HEK293T (cell line): ENCODE measurements at places on chromosomes 16 and 17.

GRCh38 chr16:89026121-89026612 is 49.2 kb upstream of the CBFA2T3 start:
- DNase-seq, result no peak

DNA sequence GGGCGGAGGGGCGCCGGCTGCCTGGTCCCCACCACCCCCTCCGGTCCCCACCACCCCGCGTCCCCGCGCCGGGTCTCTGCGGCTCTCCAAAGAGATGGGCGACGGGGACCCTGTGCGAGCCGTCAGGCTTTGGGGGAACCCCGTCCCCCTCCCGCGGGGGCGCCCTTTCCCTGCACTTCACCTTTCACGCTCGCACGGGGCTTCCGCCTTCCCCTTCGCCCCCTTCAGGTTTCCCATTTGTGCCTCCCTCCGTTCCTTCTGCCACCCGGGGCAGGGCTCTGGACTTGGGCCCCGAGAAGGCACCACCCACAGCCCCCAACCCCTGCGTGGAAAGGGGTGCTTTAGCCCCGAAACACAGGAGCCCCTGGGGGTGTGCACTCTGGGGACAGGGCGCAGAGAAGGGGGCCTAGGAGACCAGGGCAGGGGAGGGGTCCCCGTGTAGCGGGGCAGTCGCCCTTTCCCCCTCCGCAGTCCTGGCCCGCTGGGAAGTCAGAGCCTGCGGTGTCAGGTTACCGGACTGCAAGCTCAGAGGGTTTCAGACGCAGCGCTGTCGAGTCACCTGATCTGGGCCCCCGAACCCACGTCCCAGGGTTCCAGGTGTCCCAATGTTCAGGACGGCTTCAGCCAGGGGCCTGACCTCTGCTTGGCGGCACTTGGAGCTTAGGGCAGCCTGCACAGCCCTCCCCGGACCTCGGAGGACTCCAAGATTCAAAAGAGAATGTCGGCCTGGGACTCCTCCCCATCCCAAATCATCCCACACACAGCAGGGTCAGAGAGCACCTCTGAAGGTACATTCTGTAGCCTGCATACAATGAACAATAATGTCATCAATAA is 6.7 kb upstream of the CCDC92B start:
- peak; percentile 54 for DNase-seq

GRCh38 chr17:67606471-67606870 is 111.3 kb upstream of the NOL11 start:
- DNase-seq, result no peak

GRCh38 chr16:87757841-87758426 is 7.9 kb downstream of the KLHDC4 start:
- DNase-seq, result no peak

DNA sequence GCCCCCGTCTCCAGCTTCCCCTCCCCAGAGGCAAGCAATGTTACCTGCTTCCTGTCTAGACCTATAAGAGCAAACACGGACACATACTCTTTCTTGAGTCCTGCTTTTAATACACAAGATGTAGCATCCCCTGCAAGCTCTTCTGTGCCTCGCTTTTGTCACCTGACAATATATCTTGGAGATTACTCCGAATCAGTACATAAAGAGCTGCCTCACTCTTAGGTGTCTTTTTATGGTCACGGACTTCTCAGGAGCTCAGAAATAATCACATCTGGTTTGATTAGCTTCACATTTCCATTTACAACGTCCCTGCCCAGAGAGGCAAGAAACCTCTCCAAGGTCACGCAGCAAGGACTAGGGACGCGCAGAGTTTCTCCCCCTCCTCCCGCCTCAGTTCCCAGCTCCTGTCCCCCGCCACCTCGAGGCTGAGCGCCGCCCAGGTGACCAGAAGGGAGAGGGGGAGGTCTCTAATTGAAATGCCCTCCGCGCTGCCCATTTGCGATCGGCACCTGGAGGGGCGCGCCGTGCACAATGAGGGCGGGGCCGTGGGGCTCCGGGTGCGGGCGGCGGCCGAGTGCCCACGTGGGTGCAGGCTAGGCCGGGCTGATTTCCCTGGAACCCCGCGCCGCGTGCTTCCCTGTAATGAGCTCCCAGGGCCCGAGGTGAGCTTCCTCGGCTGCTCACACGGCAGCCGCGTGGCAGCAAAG is 13.8 kb upstream of the SEZ6 start:
- no peak for DNase-seq

GRCh38 chr16:800834-801511 is 439 bp upstream of the GNG13 start:
- no peak for DNase-seq

- DNase-seq, result no peak
These were observed 13.2 kb downstream of the IL34 start for GRCh38 chr16:70659546-70659945.

DNA sequence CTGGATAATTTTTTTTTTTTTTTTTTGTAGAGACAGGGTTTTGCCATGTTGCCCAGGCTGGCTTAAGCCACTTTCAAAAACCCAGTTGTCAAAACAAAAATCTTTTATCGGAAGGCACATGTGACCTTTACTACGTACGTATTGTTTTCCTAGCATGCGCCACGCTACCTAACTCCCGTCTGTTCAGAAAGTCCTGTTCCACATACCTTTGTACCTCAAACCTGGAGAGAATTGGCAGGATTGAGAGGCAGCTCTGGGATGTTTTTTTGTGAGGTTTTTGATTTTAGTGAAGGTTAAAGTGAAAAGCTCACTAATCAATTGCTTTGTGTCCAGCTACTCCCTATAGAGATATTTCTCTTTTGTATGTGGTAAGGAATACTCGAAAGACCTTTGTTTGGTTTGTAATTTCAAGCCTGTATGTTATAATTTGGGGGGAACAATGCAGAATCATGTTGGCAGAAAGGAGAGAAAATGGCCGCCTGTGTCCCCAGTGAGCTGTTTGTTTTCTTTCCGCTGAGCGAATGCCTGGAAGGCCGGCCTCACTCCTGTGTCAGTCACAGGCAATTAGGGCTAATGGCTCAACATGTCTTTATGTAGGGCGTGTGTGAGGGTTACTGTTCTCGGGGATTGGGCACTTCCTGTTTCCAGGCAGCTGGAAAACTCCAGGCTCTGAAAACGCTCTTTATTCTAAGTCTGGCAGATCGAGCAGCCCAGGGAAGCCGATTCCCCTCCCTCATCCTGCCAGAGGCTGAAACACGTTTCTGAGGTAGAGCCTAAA is 60.8 kb upstream of the CLEC18A start:
- DNase-seq, result peak; percentile 45

GRCh38 chr16:5505091-5505887 is 407.7 kb upstream of the EEF2KMT start:
- no peak for DNase-seq

GRCh38 chr17:56883616-56884015 is 30.2 kb downstream of the TRIM25 start:
- no peak for DNase-seq

DNA sequence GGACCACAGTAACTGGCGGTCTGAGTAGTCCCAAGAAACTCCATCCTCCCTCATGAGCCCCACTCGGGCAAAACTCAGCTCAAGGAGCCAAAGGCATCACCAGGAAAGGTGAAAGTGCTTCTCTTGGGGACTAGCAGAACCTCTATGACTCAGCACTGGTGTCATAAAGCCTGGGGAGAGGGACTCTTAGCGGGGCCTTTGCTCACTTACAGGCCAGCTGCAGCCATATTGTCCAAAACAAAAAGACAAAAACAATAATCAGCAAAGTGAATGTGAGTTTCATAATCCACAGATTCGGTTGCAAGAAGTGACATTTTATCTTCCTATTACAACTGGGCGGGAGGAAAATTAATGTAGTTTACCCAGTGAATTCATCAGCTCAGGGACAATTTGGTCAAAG is at the start of gene TEKT5:
TEKT5 (minus strand) TSS at position 101 of the 400 bp plus-strand sequence; CDS start at position 44, 57 bp downstream.
- DNase-seq, result no peak

GRCh38 chr16:15587152-15587825 is 55.7 kb downstream of the MARF1 start:
- DNase-seq, result no peak

- DNase-seq, result no peak
These were observed 24.2 kb downstream of the FAM117A start for GRCh38 chr17:49739641-49740271.

DNA sequence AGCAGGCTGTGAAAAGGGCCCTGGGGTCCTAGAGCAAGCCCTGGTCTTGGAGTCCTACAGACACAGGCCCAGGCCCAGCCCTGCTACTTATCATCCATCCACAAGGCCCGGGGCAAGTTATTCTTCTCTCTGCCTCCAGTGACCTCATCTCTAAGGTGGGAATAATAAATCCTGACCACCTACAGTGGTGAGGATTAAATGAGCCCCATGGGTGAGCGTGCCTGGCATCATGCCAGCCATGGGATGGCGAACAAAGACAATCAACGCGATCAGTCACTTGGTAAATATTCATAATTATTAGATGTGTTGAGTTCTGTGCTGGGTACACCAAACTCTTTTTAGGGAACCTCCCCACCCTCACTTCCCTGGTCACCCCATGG is 5.5 kb downstream of the KRT15 start:
- DNase-seq, result no peak

DNA sequence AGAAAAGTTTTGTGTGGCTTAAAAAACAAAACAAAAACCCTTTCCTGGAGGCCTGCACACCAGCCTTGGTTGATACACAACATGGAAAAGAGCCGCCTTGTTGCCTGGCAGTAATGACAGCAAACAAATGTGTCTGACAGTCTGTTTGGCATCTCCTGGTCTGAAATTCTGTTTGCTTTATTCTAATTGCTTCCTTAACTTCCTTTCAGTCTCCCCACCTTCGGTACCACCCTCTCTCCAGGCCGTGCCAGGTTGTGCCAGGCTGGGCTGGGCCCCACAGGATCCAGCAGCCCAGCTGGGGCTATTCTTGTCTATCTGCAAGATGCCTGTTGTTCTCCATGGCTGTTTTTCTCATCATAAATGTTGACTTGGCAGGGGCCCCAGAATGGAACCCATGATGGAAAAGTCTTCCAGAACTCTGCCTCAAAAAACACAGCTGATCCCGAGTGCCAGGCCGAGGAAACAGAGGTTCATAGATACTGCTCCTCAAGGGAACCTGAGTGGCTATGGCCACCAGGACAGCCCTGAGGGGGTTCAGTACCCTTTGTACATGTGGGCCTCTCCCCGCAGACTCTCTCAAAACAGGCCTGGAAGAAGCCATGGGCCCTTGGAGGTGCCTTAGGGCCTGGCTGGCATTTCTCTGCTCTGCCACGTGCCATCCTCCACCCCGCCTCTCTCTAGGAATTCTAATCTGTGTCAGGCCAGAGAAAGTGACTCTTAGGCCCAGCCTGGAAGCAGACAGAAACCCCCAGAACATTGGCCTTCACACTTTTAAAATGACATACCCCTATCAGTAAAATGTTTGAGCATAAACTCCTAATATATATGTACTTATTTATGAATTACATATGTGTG is 50.5 kb downstream of the YPEL2 start:
- no peak for DNase-seq

- DNase-seq, result no peak
These were observed 41.8 kb downstream of the CYB5D2 start for GRCh38 chr17:4184811-4185210.

- DNase-seq, result no peak
These were observed 10.7 kb upstream of the TMC5 start for GRCh38 chr16:19406891-19407491.

DNA sequence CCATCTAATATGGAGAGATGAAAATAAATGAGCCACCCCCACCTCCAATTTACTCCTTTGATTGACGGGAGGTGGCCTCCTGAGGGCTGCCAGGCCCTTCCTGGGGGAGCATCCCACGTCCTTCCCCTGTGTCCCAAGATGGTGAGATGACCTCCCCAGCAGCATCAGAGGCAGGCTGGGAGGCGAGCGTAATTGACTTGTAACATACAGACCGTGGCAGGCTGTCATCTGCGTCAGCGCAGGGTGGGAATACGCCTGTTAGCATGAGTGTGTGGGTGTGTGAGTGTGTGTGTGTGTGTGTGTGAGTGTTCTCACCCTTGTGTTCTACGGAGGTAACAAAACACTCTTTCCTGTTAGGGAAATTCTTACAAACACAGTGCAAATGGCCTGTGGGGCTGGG is 156.9 kb upstream of the CIBAR2 start:
- no peak for DNase-seq

DNA sequence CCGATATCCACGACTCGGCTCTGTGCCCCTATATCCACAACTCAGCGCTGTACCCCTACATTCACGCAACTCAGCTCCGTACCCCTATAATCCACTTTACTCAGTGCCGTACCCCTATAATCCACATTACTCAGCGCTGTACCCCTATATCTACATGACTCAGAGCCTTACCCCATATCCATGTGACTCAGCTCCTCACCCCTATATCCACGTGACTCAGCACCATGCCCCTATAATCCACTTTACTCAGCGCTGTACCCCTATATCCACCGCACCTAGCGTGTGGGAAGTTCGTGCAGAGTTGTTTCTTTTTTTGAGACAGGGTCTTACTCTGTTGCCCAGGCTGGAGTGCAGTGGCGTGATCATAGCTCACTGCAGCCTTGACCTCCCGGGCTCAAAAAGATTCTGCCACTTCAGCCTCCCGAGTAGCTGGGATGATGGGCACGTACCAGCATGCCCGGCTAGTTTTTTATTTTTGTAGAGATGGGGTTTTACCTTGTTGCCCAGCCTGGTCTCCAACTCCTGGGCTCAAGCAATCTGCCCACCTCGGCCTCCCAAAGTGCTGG is 17.4 kb downstream of the CYB5D2 start:
- DNase-seq, result no peak

GRCh38 chr16:23436951-23437350 is 16.0 kb downstream of the COG7 start:
- no peak for DNase-seq

DNA sequence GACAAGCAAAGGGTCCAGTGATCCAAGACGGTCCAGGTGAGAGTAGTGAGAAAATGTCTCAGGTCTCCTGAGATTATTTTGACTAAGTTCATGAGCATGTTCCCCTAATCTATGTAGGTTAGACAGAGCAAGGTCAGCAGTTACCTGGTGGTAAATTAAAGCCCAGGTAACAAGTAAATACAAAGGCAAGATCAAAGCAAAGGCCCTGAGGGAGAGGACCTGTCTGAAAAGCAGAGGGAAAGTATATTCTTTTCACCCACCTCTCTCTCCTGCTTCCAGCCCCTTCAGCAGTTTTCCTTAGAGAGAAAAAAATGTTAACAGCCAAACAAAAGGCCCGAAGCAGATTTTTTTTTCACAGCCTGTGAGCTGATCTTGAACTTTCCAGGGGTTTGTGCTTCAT is 302.7 kb downstream of the MAP2K6 start:
- no peak for DNase-seq

DNA sequence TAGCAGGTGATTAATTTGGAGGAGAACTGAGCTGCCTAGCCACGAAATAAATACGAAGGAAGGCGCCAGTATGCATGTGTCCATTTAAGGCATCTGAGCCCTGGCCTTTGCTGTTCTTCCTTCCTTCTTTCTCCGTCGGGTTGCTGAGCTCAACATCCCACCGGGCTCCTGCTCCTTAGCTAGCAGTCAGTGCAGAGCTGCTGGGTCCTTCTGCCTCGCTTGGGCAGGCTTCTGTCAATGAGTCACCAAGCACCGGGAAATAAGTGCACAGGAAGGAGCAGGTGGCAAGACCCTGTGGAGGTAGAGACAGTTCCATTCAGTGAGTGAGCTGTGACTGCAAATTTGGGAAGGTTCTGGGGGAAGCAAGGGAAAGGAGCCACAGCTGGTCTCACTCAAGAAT is 120.7 kb downstream of the CCDC182 start:
- no peak for DNase-seq
